ENCODE measurements at places on chromosomes 4 and X.

DNA sequence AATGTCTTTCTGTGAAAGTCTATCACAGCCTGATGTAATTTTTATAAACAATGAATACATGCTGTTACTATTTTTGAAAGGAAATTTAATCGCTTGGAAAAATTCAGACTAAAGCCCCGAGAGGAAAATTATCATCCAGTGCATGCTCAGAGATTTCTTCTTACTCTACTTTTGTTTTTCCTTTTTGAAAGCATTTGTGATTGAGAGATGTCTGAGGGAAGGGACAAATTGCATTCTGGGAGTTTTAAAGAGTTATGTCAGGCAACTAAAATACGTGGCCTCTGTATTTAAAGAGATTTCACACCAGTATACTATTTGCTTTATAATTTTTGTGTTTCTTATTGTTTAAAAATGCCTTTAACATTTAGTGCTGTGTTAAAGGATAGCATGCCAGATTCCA is 1.4 kb upstream of the ZFX start:
- no peak for DNase-seq

DNA sequence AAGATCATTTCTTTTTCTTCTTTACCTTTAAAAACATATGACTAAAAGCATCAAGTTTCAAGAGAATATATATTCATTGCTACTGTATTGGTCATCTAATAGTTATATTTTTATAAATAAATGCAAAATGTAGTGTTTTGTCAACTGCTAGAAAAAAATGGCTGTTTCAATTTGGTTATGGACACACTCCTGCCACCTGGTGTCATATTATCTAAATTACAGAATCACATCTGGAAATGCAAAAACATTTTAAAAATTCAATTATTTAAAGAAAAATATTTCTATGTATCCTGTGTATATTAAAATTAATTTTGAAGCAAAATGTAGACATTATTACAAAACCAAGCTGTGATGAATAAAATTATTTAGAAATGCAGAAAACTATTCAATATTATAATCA is 329.4 kb upstream of the PCDH18 start:
- DNase-seq: no peak

DNA sequence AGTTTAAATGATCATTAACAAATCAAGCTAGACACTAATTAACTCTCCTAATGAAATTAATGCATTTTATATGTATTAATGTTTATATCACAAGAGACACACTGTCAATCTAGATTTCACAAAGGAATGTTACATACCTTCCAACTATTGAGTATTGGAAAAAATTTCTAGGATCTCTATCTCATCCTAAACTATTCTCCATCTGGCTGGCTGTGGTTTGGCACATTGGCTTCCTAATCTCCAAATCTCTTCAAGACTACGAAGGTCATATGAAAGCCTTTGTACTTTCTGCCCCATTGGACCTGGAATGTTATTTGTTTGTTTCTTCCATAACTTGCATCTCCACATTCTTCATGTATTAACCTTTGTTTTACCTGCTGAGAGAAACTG is 1160.0 kb downstream of the ADGRL3 start:
- DNase-seq: no peak

GRCh38 chrX:133881893-133882292 is 103.5 kb downstream of the GPC3 start:
- no peak for DNase-seq

- no peak for DNase-seq
These were observed 122.3 kb downstream of the VCX3B start for GRCh38 chrX:8586953-8587352.

DNA sequence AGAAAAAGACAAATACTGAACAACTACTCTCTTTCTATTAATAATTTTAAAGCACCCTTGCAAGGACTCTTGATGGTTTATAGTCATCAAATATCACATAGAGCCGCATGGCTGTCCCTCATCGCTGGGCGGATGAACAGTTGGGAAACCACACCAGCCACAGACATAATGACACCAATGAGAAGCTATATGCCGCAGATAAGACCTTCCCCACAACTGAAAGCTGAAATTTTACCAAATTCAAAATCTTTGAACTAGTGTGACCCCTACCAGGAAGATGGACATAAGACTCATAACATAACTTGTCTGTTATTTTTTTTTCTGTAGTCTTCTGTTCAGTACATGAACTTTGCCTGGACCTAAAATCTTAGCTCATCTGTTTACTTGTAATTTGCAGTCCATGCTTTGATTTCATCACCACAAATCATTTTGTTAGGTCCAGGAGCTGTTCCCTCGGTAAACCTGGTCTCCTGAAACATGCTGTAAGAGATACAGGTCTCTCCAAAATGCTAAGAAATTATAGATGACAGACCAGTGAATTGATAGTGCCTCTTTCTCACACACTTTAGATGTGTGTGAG is 157.3 kb upstream of the RAPGEF2 start:
- DNase-seq: peak; percentile 12
